ENCODE measurements at places on chromosomes 7 and 10.

DNA sequence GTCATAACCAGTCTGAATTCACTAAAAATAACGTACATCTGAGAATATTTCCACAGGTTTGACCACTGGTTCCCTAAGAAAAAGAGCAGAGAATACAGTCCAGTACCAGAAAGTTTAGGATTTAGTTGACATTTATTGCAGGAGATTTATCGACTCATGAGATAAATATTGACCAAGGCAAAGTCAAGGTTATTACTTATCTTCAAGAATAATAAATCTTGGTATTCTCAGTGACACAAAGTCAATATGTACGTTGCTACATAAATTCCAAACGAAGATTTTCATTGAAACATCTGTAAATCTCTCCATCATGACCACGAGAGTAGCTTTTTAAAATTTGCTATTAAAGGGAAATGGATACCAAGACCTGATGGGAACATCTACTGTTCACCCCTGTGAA, 39.4 kb upstream of the GRB10 start:
- no peak for DNase-seq

DNA sequence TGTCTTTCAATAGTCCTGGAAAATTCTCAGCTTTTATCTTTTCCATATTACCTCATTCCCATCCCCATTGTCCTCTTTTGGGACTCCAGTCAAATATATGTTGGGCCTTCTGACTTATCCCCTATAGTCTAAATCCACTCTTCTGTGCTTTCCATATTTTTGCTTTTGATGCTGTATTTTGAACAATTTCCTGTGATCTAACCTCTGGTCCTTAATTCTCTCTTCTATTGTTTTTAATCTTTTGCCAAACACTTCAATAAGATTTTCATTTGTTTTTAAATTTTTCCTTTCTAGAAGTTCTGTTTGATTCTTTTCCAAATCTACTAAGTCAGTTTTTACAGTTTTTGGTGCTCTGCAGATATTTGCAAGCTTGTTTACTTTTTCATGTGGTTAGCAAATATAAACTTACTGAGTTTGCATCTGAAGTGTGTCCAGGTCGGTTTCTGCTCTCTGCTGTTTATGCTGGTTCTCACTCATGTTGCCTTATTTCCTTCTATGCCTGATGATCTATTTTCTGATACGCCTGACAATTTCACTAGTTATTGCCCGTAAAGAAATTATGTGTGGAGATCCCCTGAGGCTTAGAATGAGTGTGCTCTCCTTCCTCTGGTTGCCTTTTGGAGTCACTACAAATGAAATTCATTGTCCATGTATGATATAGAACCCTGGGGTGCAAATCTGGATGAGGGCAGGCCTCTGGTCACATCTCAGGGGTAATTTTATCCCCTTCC, 110.4 kb downstream of the RBM20 start:
- DNase-seq: no peak

GRCh38 chr10:98555021-98555619, 108.4 kb upstream of the HPS1 start:
- DNase-seq: no peak

DNA sequence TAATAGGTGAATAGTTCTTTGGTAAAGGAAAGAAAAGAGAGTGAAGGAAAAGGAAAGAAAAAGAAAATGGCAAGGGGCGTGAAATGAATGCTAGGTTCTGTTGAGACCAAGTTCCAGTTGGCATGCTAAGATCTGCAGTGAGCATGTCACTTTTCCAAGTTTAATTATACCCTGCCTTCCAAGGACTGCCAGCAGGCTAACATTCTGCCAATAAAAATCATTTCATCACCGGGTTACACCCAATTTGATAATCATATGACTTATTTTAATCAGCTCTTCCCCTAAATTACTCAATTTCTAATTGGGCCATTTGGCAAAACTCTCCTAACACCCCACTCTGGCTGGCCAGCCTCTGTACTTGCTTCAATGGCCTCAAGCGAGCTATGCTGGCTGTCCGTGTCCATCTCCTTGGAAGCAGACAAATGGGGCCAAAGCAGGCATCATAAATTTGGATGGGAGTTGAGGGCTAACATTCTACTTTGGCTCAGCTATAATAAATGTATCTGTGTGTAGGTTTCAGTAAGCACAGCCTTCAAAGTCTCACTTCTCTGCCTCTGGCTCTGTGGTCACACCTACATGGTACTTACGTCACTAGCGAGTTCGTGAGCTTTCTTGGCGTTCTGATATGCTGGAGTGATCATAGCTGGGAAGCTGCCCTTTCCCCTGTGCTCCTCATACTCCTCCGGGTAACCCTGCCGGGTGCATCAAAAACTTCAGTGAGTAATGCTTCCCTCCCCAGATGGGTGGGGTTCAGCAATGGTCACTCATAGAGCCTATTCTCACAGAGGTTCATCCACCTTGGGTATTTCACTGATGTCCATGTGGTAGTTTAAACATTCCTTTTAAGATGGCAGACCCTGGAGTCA, 17.3 kb downstream of the NRAP start:
- DNase-seq: no peak

DNA sequence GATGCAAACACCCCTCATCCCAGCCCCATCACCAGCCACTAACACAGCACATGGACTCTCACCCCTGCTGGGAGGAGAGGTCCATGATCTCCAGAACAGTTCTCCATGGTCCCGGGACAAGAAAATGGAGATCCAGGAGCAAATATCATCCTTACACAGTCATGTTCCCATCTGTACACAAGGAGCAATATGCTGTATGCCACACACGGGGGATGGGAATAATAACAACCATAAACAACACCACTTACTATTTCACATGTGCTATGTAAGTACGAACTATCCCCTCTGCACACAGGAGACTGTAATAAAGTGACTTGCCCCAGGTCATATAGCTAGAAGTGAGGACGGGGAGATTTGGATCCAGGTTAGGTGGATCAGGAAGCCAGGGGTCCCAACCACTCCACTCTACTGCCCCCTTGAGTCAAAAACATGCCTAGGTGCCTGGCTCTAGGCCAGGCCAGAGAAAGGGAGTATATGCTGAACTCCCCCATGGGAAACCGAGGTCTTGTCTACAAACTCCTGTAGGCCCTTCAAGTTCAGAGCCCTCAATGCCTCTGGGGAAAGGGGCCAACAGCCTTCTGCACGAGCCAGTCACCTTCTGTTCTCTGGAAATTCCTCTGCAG, 34.1 kb downstream of the LRRC20 start:
- DNase-seq: peak; percentile 48

GRCh38 chr7:100891568-100892247, 2.2 kb upstream of the UFSP1 start:
- no peak for DNase-seq

- DNase-seq: no peak
These were observed 75.0 kb downstream of the PDGFA start for GRCh38 chr7:444606-445005.

DNA sequence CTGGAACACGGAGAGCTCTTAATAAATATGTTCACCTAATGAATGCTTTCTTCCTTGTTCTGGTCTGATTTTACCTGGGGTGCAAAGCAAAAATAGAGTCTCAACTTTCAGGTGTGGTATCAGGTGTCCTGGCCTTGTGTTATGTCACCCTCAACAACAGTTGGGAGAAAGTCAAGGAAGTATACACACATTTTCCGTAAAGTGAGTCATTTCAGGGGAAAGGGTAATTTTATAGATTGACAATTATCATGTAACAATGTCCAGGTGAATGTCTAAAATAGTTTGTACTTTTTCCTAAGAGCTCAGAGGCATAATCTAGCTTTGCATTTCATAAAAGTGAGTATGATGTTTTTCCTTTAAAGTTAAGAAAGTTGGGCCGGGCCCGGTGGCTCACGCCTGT, 287.4 kb downstream of the SKIDA1 start:
- no peak for DNase-seq

DNA sequence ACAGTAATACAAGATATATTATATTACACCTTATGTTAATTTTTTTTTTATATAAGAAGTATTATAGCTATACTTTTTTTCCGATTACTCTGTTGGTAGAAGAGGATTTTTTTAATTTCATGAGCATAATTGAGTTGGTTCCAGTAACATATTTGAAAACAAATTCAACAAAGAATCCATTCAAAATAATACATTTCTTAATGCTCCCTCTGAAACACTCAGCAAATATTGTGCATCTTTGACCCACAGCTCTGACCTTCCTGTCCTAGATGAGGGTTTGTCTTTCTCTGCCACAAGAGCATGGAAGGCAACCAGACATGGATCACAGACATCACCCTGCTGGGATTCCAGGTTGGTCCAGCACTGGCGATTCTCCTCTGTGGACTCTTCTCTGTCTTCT, at the start of gene OR2A2:
Gene OR2A2 (plus strand): TSS at position 301 of the 400 bp plus-strand sequence. CDS start 0 bp downstream, at position 301.
- no peak for DNase-seq

DNA sequence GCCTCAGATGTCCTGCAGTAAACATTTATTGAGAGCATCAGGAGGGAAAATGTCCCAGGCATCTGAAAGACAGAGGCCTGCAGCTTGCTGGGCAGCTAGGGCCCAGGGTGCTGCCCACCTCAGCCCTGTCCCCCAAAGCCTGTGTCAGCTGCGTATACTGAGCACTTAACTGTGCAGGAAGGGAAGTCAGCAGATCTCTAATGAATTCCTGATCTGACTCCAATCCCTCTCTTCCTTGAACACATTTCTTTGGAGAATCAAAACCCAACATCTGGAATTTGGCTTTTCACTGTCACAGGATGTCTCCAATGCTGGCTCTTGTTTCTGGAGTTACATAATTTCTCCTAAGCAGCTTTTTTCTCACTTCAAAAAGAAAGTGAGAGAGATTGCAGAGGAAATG, 364.7 kb upstream of the NFE2L3 start:
- no peak for DNase-seq

- DNase-seq: no peak
These were observed 103.5 kb upstream of the PRSS1 start for GRCh38 chr7:142645777-142646176.

- no peak for DNase-seq
These were observed 27.7 kb upstream of the CROT start for GRCh38 chr7:87317691-87318245.

- no peak for DNase-seq
These were observed 86.4 kb downstream of the FAM53B start for GRCh38 chr10:124657806-124658205.

GRCh38 chr7:33901847-33902246, 3.5 kb upstream of the BMPER start:
- no peak for DNase-seq

GRCh38 chr7:18357691-18358090, 137.9 kb upstream of the HDAC9 start:
- no peak for DNase-seq

DNA sequence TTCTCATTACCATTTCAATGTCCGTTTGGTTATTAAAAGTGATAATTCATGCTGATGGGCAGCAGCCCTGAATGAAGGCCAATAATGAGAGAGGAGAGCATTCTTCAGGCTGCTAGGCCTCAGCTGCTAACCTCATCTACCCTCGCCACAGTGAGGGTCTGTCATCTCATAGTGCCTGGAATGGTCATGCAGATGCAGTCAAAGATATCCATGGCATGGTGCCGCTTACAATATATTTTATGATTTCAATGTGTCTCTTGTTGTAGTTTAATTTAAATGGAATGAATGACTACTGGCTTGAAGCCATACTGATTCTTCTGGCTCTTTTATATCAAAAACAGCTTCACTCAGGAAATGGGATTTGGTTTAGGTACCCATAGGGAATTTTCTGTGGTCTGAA, 126.9 kb downstream of the SLC16A9 start:
- DNase-seq: no peak

- peak; percentile 2 for DNase-seq
These were observed 98.9 kb downstream of the DYNC1I1 start for GRCh38 chr7:95871075-95871848.

- no peak for DNase-seq
These were observed 477.7 kb upstream of the TPK1 start for GRCh38 chr7:145313551-145313950.

- DNase-seq: no peak
These were observed 147.8 kb downstream of the ADAM12 start for GRCh38 chr10:126240483-126240882.

GRCh38 chr10:125080984-125081383, 79.4 kb downstream of the CTBP2 start:
- no peak for DNase-seq

DNA sequence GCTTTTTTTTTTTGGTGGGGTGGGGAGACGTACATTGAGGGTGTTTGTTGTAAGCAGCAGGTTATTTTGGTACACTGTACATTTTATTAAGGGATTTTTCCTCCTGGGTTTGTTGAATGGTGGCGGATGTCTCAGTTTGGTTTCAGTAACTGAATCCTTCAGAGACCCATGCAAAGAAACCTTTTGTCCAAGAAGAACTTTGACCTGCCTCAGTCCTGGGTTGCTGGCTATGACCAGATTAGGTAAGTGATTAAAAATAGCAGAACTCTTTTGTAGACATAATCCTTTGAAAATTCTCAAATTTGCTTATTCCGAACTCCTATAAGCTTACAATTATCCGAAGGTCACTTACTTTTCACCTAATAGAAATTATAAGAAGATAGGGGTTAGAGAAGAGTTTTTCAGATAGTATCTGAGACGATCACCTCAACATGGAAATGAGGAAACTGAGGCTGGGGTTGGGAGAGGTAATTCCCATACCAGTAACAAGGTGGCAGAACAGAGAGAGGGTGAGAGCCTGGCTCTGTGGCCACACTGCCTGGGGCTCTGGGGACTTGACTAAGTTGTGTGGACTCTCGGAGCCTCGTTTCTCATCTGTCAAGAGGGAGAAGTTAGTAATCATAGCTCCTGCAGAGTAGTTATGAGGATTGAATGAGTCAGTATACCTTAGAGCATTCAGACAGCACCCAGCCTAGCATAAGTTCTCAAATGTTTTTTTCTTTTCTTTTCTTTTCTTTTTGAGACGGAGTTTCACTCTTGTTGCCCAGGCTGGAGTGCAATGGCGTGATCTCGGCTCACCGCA, 87.4 kb downstream of the CCNY start:
- no peak for DNase-seq

- DNase-seq: peak; percentile 18
These were observed 102.3 kb downstream of the EPC1 start for GRCh38 chr10:32244421-32245207.
